CD4-positive, CD25-positive, alpha-beta regulatory T cell (primary cell): ENCODE measurements at places on chromosomes 2 and 18. TPM values are rescaled to one million over a fixed set of nuclear protein-coding genes. Genes with fewer than 3 reads are reported as not detected.

REG3A gene
- not detected for total RNA-seq

KCNIP3 gene
- total RNA-seq = not detected

- H3K4me3 ChIP-seq = peak overlapping the region; percentile 11
- peaks cover 2% of the 10 kb centered on the region for H3K27me3 ChIP-seq
- peak; percentile 31 for DNase-seq
Measured at GRCh38 chr2:98149333-98149697, 62.3 kb downstream of the VWA3B start.

- no peak overlapping the region for H3K4me3 ChIP-seq
- DNase-seq = no peak
- no peaks in the 10 kb centered on the region for H3K36me3 ChIP-seq
Measured at GRCh38 chr2:190105554-190105953, 43.0 kb upstream of the MSTN start.

PIGN gene
- total RNA-seq = 14.0 TPM

DNA sequence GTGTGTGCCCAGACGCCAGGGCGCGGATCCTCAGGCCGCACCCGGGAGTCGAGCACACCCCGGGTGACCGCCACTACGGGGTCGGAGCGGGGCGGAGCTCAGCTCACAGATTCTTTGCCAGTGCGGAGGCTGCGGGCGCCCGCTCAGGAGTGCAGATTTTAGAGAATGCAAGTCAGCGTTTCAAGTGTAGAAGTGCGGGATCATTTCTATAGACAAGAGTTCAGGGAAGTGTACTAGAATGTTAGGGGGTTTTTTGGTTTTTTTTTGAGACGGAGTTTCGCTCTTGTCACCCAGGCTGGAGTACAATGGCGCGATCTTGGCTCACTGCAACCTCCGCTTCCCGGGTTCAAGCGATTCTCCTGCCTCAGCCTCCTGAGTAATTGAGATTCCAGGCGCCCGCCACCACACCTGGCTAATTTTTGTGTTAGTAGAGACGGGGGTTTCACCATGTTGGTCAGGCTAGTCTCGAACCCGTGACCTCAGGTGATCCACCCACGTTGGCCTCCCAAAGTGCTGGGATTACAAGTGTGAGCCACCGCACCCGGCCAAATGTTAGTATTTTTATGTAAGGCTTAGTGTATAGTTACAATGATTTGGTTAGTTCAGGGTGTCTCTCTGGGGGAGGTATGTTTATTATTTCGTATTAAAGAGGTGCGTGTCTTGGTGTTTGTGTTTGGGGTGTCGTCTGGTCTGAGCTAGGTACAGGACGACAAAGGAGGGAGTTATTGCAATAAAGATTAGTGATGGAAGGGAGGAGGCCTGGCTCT lies 619 bp upstream of the FAM168B start:
- peak overlapping the region; percentile 92 for H3K27ac ChIP-seq
- no peaks in the 10 kb centered on the region for H3K36me3 ChIP-seq
- H3K4me3 ChIP-seq = peak overlapping the region; percentile 87
- no peaks in the 10 kb centered on the region for H3K27me3 ChIP-seq

PDE1A gene
- not detected for total RNA-seq

- H3K4me3 ChIP-seq = no peak overlapping the region
- H3K36me3 ChIP-seq = no peaks in the 10 kb centered on the region
- DNase-seq = no peak
- H3K27me3 ChIP-seq = no peaks in the 10 kb centered on the region
- no peaks in the 10 kb centered on the region for H3K4me1 ChIP-seq
Measured at GRCh38 chr18:6482198-6482977, 67.7 kb upstream of the L3MBTL4 start.

RMND5A gene
- total RNA-seq = 27.6 TPM

RAPH1 gene
- 2.5 TPM for total RNA-seq

GRCh38 chr2:123999681-124000080 lies 25.4 kb upstream of the CNTNAP5 start:
- DNase-seq = no peak
- no peaks in the 10 kb centered on the region for H3K4me1 ChIP-seq
- no peaks in the 10 kb centered on the region for H3K36me3 ChIP-seq
- H3K27me3 ChIP-seq = no peaks in the 10 kb centered on the region
- H3K4me3 ChIP-seq = no peak overlapping the region

DNA sequence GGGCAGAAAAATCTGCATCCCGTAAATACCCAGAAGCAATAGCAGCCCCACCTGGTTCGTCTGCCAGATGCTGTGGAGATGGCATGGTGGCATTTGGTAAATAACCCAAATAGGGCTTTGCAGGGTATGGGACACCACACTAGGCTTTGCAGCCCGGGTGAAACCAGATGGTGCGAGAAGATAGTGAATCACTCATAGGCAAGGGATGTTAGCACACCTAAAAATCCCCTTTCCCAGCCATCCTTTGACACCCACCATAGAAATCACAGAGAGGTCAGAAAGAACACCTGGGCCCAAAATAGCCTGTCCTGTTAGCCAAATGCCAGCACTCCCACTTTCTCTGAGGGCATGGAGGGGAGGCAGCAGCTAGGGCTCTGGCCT lies 47.6 kb downstream of the BCL11A start:
- no peak overlapping the region for H3K27ac ChIP-seq
- H3K4me1 ChIP-seq = no peaks in the 10 kb centered on the region
- no peaks in the 10 kb centered on the region for H3K36me3 ChIP-seq
- no peak overlapping the region for H3K4me3 ChIP-seq
- no peaks in the 10 kb centered on the region for H3K27me3 ChIP-seq

DNA sequence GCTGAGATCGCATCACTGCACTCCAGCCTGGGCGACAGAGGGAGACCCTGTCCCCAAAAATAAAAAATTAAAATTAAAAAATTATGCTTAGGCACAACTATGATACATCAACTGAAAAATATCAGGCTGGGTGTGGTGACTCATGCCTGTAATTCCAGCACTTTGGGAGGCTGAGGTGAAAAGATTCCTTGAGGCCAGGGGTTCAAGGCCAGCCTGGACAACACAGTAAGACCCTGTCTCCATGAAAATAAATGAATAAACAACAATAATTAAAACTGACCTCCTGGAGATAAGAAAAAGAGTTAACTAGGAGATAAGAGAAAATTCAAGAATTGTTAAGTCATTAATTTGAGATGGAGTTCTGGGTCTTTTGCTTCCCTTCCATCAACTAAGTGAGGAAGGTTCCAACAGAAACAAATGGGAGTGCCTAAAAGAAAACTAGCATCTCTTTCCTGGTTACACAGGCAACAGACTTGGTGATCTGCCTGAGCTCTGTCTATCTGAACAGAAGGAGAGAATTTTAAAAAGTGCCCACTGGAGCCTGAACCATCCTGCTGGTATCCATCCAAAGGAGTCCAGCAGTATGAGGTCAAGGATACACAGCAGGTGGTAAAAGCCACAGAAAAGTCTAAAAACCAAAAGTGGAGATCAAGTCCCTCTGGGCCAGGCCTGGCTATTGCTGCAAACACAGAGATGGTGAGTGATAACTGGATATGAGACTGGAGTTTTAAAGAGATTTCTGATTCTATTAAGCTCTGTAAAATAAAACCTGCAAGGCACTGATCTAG lies 8.8 kb downstream of the PPM1G start:
- H3K36me3 ChIP-seq = peaks cover 14% of the 10 kb centered on the region
- peaks cover 22% of the 10 kb centered on the region for H3K4me1 ChIP-seq
- no peak for DNase-seq
- no peak overlapping the region for H3K27ac ChIP-seq
- H3K27me3 ChIP-seq = no peaks in the 10 kb centered on the region

- no peak overlapping the region for H3K27ac ChIP-seq
- peak overlapping the region; percentile 33 for H3K4me3 ChIP-seq
- H3K4me1 ChIP-seq = peaks cover 5% of the 10 kb centered on the region
Measured at GRCh38 chr2:203914546-203915182, 21.9 kb upstream of the ICOS start.

- peaks cover 19% of the 10 kb centered on the region for H3K27me3 ChIP-seq
- peak overlapping the region; percentile 69 for H3K4me3 ChIP-seq
- H3K36me3 ChIP-seq = no peaks in the 10 kb centered on the region
- peaks cover 27% of the 10 kb centered on the region for H3K4me1 ChIP-seq
- no peak for DNase-seq
Measured at GRCh38 chr2:202032846-202033316, 774 bp upstream of the FZD7 start.

- peaks cover 26% of the 10 kb centered on the region for H3K4me1 ChIP-seq
- H3K4me3 ChIP-seq = no peak overlapping the region
- peaks cover 40% of the 10 kb centered on the region for H3K27me3 ChIP-seq
- H3K36me3 ChIP-seq = no peaks in the 10 kb centered on the region
- no peak overlapping the region for H3K27ac ChIP-seq
Measured at GRCh38 chr18:59267503-59268126, 5.6 kb downstream of the RAX start.

GRCh38 chr2:126808929-126809328 lies 89.8 kb upstream of the TEX51 start:
- H3K4me1 ChIP-seq = no peaks in the 10 kb centered on the region
- H3K36me3 ChIP-seq = no peaks in the 10 kb centered on the region
- DNase-seq = no peak
- no peak overlapping the region for H3K27ac ChIP-seq

ALK gene
- total RNA-seq = not detected

GRCh38 chr2:5123582-5124196 lies 568.5 kb upstream of the SOX11 start:
- H3K27me3 ChIP-seq = no peaks in the 10 kb centered on the region
- no peak for DNase-seq

DNA sequence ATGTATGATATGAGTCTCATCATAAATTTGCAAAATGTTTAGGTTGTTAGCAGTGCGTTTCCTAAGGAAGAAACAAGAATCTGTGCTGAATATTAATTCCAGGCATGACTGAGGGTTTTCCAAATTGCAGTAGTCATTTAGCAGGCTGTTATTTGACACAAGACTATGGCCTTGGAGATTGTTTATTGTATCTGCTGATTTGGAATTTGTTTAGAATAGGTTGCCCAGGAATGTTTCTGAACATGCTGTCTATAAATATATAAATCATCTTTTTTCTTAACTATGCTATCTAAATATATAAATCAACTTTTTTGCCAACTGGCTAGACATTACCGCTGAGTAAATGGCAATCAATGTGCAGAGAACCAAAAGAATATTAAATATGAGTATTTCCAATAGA lies 90.9 kb downstream of the DOK6 start:
- no peaks in the 10 kb centered on the region for H3K27me3 ChIP-seq
- no peak overlapping the region for H3K27ac ChIP-seq
- no peak for DNase-seq
- H3K4me1 ChIP-seq = no peaks in the 10 kb centered on the region
- H3K36me3 ChIP-seq = no peaks in the 10 kb centered on the region

- peaks cover 64% of the 10 kb centered on the region for H3K4me1 ChIP-seq
- H3K36me3 ChIP-seq = no peaks in the 10 kb centered on the region
- H3K4me3 ChIP-seq = no peak overlapping the region
- no peak overlapping the region for H3K27ac ChIP-seq
Measured at GRCh38 chr2:69563021-69563420, 80.5 kb downstream of the AAK1 start.

C18orf32 gene
- 34.8 TPM for total RNA-seq

TUBA3E gene
- not detected for total RNA-seq

IL1F10 gene
- total RNA-seq = not detected

GRCh38 chr2:124879640-124880039 lies 854.6 kb downstream of the CNTNAP5 start:
- no peaks in the 10 kb centered on the region for H3K27me3 ChIP-seq
- H3K36me3 ChIP-seq = no peaks in the 10 kb centered on the region
- H3K4me1 ChIP-seq = no peaks in the 10 kb centered on the region
- H3K27ac ChIP-seq = no peak overlapping the region

DNA sequence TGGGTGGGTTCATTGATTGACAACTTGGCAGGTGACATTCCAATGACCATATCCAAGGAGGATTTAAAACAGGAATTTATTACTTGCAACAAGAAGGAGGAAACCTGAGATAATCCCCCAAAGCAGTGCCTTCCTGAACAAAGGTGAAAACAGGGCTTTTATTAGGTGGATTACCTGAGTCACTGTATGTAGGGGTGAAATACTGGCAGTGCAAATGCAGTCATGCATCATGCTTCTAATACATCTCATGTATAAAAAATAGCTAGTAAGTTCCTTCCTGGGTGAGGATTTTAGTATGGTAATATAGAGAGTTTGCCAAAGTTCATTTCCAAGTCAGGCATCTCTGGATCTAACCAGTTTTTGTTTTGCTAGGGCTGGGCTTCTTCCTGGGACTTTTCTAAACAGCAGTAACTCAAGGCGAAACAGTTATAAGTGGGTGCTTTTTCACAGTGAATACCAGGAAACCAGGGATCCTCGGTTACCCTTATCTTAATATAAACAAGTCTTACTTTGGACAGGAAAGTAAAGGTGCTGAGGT lies 583.4 kb upstream of the LRRTM1 start:
- H3K4me3 ChIP-seq = no peak overlapping the region
- no peaks in the 10 kb centered on the region for H3K4me1 ChIP-seq
- H3K27ac ChIP-seq = no peak overlapping the region

TANC1 gene
- 0.07 TPM for total RNA-seq

GREB1L gene
- not detected for total RNA-seq

TFCP2L1 gene
- 0.05 TPM for total RNA-seq

EMX1 gene
- not detected for total RNA-seq

FHOD3 gene
- total RNA-seq = not detected

TUBB8B gene
- total RNA-seq = not detected

THSD7B gene
- not detected for total RNA-seq

AGXT gene
- not detected for total RNA-seq

- no peak for DNase-seq
- H3K36me3 ChIP-seq = no peaks in the 10 kb centered on the region
- H3K4me3 ChIP-seq = no peak overlapping the region
- no peak overlapping the region for H3K27ac ChIP-seq
- H3K4me1 ChIP-seq = no peaks in the 10 kb centered on the region
- no peaks in the 10 kb centered on the region for H3K27me3 ChIP-seq
Measured at GRCh38 chr2:141524777-141525176, 606.0 kb downstream of the LRP1B start.

MRPL33 gene
- total RNA-seq = 27.6 TPM

GRCh38 chr2:205564346-205565141 lies 117.8 kb upstream of the NRP2 start:
- no peak overlapping the region for H3K4me3 ChIP-seq
- no peaks in the 10 kb centered on the region for H3K4me1 ChIP-seq
- H3K36me3 ChIP-seq = no peaks in the 10 kb centered on the region
- H3K27ac ChIP-seq = no peak overlapping the region
- no peaks in the 10 kb centered on the region for H3K27me3 ChIP-seq

GRCh38 chr2:120541553-120541932 lies 194.1 kb upstream of the GLI2 start:
- DNase-seq = no peak
- no peaks in the 10 kb centered on the region for H3K4me1 ChIP-seq
- no peaks in the 10 kb centered on the region for H3K36me3 ChIP-seq

OTOS gene
- total RNA-seq = not detected
